ENCODE measurements at places on chromosomes 3 and 15.

- DNase-seq: no peak
These were observed 8.2 kb upstream of the NEDD4 start for GRCh38 chr15:56001471-56002078.

DNA sequence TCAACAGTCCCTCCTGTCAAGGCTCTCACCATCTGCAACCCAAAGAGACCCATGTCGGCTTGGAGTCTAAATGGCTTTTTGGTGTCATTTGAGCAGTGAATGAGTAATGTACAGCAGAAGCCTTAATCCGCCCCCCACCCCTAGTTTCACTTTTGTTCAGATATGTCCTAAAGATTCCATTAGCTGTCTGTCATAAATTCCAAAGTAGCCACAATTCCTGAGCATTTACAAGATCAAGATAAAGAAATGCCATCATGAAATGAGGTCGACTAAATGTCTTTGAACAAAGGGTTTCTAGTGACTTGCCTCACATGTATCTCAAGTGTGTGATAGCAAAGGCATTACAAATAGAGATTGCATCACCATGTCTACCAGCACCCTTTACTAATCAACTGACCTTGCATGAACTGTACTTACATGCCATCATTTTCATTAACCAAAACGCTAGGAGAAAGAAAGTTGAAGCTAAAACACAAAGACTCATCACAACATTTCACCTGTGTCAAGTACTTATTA is 123.8 kb upstream of the PHLDB2 start:
- DNase-seq: no peak

DNA sequence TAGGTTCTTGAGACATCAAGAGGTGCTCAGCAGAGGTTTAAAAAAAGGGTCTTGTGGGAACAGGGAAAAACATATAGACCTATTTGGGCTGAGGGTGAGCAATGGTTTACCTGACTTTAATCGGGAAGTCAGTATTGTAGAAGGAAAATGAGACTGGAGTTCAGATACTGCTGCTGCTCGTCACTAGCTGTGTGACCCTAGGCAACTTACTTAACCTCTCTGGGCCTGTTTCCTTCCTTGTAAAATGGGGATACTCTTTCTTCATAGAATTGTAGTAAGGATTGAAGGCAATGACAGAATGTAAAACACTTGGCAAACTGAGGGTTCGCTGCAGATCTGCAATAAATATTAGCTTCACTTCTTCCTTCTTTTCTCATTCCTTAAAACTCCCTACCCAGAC is 327.5 kb upstream of the PROK2 start:
- DNase-seq: no peak

DNA sequence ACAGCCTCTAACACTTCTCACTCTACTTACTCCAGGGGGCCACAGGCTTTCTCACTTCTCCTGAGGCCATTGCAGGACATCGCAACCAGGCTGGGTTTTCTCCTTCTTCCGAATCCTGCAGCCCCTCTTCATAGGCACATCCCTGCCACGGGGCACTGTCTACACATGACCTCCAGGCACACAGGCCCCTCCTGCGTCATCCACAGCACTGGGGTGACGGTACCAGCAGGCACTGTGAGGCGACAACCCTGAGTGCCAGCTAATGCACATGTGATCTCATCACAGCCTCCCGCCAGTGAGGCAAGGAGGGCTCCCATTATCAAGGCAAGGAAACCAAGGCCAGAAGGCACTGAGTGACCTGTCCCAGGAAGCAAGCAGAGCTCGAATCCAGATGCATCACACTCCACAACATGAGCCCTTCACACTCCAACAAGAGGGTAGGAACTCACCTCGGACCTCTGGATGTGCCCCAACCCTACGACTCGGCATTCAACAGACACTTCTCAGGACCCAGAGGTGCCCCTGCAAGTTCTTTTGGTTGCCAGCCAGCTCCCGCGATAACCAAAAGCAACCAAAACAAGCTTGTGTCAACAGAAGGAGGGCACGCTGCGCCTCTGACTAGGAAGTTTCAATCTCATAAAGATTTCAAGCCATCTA is 16.7 kb downstream of the FAM174B start:
- no peak for DNase-seq

GRCh38 chr15:56582785-56583184 is 117.8 kb upstream of the MNS1 start:
- no peak for DNase-seq

GRCh38 chr3:85090495-85090894 is 131.7 kb downstream of the CADM2 start:
- no peak for DNase-seq

- no peak for DNase-seq
These were observed 12.9 kb downstream of the SEC11A start for GRCh38 chr15:84702961-84703482.

DNA sequence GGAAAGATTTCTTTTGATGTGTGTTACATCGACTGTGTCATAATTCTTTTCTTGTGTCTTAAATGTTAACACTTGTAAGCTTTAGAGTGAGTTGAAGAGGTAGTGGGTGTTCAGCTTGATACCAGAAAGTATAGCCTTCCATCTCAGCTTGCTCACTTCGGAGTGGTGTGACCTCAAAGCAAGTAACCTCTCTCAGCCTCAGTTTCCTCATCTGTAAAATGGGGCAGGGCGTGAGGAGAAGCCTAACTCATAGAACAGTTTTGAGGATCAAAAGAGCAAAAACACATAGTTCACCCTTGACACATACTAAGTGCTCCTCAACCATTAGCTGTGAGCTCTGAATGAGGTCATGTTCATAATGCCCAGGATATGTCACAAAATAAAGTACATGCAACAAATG is 434.8 kb upstream of the PROK2 start:
- no peak for DNase-seq

- no peak for DNase-seq
These were observed 26.4 kb downstream of the GNB5 start for GRCh38 chr15:52164631-52165265.

DNA sequence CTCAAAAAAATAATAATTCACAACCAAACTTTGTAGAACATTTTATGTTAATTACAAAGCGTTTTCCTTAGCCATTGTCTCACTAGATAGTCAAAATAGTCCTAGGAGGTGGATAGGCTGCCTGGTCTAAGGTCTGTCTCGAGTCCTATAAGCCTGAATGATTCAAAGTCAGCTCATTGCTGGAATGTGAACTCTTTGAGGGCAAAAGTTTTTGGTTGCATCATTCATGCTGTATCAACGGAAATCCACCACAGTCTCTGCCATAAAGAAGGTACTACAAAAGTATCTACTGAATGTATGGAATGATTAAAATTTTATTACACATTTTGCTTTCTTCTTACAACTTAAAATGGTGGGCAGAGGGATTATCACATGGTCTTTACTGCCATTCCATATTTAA is 387.3 kb upstream of the RARB start:
- DNase-seq: no peak

DNA sequence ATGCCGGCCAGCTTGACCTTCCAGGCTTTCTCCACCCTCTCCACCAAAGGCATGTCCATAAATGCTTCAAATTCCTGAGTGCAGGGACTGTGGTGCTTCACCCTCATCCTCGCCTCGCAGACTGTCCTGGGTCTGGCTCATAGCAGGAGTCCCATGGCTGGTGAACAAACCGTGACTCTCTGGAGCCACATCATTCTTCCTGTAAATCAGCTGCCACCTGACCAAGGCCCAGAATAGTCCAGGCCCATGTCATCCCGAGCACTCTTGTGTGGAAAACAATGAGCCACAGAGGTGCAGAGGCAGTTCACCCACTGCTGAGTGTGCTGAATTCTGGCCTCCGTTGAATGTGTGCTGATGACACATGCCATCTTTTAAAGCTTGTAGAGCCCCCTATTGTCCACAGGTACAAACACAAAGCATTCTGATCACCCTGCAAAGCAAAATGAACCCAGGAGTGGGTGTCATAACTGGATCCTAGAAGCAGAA is 68.6 kb downstream of the ABHD5 start:
- no peak for DNase-seq

DNA sequence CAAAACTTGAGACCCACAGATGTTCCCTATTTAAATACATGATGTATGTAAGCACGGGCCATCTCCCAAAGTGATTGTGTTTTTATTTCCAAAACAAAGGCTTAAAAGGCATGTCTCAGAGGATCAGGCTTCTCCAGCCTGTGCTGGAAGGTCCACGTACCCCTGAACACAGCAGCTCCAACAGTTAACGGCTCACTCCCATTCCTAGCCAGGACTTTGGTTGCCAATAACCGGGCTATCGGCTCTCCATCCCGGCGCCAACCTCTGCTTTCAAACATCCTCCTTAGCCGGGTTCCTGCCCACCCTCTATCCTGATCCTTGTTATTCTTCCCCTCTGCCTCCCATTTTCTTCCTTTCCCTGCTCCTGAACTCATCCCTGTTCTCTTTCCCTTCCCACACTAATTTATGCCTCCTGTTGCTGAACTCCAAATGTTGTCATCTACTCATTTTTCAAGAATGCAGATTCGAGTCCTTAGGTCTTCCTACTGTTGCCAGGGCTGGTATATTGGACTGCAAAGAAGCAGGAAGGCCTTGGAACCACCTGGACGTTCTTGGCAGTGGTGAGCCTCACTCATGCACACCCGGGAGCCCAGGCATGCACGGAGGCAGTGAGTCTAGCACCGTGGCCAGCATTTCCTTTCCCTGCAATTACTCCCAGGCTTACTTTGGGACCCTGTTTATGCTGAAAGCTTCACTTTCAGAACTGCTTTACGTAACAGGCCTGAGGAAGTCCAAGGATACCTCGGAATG is 128.4 kb upstream of the RAD18 start:
- no peak for DNase-seq

DNA sequence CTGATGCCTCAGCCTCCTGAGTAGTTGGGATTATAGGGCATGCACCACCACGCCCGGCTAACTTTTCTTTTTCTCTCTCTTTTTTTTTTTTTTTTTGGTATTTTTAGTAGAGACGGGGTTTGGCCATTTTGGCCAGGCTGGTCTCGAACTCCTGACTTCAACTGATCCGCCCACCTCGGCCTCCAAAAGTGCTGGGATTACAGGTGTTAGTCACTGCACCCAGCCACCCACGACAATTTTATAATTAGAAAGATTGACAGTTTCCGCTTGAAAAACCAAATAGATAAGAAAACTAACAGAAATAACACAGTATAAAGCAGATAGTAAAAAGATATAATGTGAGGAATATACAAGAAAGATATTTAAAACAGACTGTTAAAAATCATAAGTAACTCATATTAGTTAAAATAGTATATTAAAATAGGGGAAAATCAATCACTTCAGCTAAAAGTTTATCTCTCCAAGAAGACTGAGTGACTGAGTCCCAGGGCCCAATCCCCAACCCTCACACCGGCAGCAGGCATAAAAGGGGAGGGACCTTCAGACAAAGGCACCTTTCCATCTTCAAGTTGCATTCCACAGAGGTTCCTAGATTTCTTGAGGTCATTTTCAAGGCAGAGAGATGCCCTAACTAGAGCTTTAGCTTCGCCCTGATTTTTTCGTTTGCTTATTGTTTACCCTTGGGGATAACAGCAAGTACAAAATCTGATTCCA is 1.4 kb upstream of the WHAMM start:
- no peak for DNase-seq

DNA sequence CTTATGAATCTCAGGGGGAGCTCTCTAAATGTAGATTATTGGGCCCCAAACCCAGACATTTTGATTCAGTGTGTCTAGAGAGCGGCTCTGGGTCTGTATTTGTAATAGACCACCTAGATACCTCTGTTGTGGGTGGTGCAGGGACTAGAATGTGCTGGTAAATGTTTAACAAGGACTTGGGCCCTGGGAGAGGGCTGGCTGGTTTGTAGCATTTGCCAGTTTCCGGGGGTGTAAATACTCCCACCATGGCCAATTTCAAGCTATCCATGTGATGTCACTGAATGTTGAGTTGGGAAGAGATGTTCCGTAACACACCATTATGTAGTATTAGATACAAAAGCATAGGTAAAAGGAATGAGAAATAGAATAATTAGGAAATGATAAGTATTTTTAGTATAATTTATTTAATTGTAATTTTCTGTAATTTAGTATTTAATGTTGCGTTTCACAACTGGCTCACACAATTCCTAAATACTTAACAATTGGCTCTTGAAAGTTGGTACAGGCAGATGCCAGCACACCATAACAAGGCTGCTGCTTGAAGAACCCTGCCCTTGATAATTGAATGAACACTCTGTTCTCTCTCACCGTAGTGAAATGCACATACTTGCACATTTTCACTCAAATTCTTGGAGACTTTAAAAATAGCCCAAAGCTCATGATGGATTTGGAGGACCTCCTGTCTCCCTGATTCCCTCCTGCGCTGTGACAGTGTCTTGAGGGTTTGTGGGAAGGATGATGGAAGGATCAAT is 359.2 kb upstream of the PROK2 start:
- DNase-seq: no peak

DNA sequence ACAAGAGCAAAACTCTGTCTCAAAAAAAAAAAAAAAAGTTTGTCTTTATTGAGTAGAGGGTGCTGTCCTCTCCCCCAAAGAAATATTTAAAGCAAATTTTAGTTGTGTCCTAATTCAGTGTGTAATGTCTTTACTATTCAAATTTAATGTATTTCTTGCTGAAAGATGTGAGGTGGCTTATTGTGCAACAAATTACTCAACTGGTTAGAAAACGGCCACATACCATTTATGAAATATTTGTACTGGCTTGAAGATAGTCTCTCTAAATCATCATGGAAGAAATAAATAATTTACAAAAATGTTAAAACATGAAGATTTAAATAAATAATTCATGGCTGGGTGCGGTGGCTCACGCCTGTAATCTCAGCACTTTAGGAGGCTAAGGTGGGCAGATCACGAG is 63.0 kb downstream of the SLTM start:
- no peak for DNase-seq

- no peak for DNase-seq
These were observed 2.2 kb downstream of the DYNLT2B start for GRCh38 chr3:196315821-196316220.

DNA sequence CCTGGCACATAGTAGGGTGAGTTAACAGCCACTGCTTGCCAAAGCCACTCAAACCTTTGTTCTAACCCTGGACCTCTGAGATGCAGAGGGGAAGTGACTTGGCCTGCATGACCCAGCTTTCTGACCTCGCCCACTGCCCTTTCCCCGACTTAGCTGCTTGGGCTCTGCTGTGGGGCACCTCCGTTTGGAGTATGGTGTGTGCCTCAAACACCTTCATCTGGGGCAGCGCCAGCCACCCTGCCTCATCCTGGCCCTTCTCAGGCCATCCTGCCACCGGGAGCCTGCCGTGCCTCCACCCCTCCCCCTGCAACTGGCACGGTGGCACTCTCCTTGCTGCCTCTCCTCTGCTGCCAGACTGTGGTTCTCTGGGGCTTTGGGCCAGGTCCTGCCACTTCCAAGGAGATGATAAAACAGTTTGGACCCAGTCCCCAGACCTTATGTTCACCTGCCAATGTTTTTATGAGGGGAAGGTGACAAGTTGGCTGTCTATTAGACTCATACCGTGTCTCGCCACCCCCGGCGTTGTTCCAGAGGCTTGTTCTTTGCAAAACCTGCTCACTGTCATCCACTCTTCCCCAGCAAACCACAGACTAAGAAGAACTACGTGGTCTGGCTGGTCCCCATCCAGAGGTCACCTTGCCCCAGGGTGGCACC is 32.2 kb downstream of the SLC6A6 start:
- DNase-seq: no peak

DNA sequence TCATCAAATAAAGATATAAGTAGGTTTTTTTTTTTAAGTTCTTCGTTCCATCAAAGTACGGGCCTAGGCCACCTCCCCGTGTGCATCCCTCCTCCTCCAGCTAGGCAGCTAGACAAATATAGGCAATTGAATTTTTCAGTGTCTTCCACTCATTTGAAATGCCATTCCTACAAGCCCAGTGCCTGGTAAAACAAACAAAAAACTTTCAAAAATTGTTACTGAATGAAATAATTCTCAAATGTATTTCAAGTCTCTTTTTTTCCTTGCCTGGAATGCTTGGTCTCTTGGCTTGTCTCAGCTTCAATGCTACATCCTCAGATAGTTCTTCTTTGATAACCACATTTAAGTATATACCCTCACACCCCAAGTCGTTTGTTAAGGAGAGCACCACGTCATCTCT is 3.8 kb downstream of the EIF2AK4 start:
- DNase-seq: no peak

All from stimulated activated CD8-positive, alpha-beta memory T cell treated with anti-CD3 and anti-CD28 coated beads, Interleukin-7, amount 100 ng/mL, for 1 hour (primary cell).